Stimulated activated CD4-positive, alpha-beta T cell treated with anti-CD3 and anti-CD28 coated beads, Interleukin-15, amount 100 ng/mL, for 1 hour (primary cell): ENCODE measurements at places on chromosomes 7 and 10.

- DNase-seq: no peak
Observed at GRCh38 chr10:124640538-124641231, 103.5 kb downstream of the FAM53B start.

GRCh38 chr7:7653593-7654187 is 13.1 kb downstream of the UMAD1 start:
- no peak for DNase-seq

GRCh38 chr10:21161647-21162046 is 264.5 kb upstream of the NEBL start:
- DNase-seq: no peak

- DNase-seq: peak; percentile 97
Observed at GRCh38 chr7:98106647-98107312, at the start of gene LMTK2. Gene LMTK2 (plus strand): TSS chr7:98106862. CDS start chr7:98107178, 316 bp downstream.

DNA sequence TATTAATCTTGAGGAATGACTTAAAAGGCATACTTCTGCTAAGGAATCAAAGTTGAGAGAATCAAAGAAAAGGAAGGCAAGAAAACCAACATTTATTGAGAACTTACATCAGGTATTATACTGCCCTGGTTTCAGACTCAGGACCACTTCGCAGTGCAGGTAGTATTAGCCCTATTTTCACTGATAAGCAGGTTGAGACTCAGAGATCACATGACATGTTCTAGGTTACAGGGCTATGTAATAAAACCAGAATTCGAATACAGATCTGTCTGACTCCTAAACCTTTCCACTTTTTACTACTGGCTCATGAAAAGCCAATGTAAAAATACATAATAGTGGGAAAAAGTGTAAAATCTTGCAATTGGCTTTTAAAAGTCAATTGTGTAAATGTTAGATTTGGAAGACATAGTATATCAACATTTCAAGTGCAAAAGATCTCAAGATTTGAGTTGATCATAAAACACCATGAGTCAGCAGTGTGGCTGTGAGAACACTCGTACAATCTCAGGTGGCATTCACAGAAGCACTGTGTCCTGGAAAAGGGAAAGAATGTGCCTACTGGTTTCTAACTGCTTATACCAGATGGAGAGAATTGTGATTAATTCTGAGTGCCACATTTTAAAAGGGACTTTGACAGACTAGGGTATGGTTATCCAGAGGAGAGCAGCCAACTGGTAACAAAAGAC is 195.8 kb upstream of the MKLN1 start:
- no peak for DNase-seq

GRCh38 chr7:74405899-74406512 is 47.7 kb upstream of the GTF2IRD1 start:
- no peak for DNase-seq

- no peak for DNase-seq
Observed at GRCh38 chr7:128270826-128271272, 29.8 kb downstream of the LEP start.

DNA sequence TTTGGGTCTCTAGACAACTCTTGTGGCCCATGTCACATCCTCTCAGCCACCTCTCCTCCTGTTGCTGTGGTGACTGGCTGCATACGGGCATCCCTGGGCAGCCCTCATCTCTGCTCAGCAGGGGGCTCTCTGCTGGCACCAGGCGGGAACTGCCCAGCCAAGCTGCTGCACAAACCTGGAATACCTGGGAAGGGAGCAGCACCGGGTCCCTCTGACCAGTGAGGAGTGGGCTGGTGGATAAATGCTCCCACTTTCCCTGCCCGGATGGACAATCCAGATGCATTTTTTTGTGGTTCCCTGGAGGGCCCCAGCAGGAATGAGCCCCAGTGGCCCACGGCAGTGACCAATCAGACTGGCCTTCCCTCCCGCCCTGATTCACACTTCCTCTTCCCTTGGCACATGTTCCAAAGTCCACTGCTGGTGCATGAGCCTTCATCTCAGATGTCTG is 21.9 kb downstream of the GRID1 start:
- DNase-seq: no peak

- no peak for DNase-seq
Observed at GRCh38 chr10:103476046-103476768, 2.8 kb downstream of the CALHM3 start.

- no peak for DNase-seq
Observed at GRCh38 chr10:116765648-116766081, 23.3 kb upstream of the HSPA12A start.

DNA sequence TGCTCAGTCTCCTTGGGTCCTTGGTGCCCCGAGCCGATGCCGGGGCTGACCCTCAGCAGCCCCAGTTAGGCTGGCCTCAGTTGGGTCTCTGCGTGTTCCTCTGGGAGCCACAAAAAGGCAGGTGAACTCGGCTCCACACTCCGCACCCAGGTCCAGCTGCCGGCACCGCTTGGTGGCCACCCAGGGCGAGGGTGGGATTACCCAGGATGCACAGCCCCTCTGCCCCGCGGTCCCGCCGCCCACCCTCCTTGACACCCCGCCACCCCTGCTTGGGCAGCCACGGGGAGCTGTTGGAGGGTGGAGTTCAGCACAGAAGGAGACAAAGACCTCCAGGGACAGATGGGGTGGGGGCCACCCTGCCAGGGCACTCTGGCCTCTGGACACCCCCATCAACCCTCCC is 17.7 kb downstream of the VENTX start:
- no peak for DNase-seq

DNA sequence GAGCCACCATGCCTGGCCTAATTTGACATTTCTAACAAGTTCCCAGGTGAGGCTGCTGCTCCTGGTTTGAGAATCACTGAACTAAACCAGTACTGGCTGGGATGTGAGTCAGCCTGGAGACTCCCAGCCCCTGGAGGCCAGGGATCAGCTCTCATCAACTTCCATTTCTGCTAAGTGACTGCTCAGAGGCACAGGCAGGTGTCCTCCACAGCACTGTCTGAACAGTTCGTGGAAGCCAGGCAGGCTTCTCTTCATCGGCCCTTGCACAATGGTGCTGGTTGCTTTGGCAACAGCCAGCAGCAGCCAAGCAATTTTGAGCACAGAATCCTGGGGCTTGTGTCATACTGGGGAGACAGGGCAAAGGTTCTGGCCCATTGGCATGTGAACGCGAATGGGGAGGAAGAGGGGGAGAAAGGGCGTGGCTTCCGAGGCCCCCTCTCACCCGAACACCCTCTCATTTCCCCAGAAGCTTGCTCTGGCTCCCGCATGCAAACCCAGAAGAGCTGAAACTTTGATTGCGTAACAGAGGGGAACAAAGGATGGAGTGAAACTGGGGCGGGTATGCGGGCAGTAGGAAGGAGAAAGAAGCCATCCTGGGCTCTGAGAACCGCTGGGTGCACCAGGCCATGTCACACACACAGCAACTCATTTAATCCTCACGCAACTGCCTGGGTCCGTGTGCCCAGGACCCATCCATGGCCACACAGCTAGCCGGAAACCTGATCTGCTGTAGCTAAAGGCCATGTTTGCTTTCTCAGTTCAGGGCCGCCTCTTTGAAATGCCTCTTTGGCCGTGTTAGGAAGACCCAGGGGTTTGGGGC is 9.0 kb upstream of the POR start:
- no peak for DNase-seq

GRCh38 chr10:21171197-21171935 is 274.3 kb upstream of the NEBL start:
- DNase-seq: no peak

DNA sequence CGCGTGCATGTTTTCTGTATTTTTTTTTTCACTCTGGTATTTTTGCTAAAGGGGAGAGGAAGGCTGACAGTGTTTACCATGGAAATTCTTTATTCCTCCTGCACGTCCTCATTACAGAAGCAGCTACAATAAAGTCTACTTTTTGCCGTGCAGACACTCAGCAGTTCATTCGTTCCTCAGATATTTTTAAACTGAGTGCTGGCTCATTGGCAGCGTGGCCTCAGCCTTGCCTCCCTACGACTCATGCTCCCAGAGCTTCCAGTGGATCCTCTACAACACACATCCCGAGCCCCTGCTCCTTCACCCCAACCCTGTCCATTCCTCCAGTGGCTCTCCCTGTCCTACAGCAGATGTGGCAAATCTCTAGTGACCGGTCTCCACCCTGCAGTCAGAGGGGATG is 239.2 kb upstream of the ZMIZ1 start:
- DNase-seq: no peak

GRCh38 chr10:124649214-124649613 is 95.0 kb downstream of the FAM53B start:
- no peak for DNase-seq

DNA sequence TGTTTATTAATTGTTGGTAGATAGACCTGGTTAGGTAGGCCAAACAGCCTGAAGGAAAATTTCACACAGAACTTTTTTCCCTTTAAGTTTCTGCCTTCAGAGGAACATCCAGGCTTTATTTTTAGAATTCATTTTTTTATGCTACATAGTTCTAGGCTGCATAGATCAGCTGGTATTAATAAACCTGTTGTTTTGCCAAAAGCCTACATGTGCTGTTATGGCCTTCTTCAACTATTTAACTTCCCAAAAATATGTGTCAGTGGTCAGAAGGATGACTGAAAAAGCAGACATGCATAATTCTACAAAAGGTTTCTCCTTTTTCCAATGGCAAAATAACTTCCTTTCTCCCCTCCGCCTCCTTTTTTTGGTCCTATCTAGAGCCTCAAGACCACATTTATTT is 303.0 kb upstream of the DKK1 start:
- no peak for DNase-seq

DNA sequence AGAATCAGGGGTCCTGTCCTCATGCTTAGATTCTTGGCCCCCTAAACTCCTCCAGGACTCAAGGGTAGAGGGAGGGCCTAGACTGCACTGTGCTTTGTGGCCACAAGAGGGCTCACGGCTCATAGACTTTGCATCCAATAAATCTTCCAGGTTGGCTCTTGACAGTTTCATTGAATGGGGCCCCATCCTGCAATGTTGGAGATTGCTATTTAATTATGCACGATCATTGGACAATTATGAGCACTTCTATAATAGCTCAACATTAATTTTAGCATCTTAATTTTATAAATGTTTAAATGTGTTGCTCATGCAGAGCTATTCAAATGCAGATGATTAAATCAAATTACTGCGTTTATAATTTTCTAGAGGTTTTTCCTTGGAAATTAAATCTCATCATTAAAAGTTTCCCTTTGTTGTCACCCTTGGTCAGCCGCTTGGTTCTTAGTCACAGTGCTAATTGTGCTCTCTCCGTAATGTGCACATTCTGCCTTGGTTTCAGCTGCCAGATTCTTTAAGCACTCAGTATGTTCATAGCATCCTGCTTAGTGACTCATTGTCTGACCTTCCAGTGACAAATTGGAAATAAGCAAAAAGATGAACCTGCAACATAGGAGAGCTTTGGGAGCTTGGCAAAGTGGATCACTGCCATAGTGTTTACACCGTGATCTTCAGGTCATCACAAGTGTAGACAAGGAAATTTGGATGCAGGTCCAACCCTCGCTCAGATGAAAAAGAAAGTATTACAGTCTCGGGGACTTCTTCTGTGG is 33.4 kb upstream of the PLPP4 start:
- DNase-seq: no peak

DNA sequence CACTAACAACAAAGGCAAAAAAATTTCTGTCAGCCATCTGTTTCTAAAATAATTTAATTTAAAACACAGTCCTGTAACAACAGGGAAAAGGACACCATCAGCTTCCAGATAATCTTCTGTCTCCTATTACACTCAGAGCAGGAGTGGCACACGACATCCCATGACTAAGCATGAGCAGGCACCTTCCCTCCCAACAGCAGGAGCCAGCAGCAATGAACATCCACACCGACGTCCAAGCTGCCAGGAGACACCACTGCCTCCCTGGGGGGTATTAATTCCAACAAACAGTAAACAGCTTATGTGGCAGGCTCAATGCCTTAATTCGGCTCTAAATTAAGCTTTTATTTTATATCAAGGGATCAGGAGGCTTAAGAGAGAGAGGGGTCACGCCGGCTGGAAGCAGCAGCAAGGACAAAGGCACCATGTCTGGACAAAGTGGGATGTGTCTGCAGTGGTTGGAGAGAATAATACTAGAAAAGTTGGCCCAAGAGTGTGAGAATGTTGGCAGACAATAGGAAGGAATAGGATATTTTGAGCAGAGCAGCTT is 45.7 kb downstream of the KIAA1549 start:
- no peak for DNase-seq

DNA sequence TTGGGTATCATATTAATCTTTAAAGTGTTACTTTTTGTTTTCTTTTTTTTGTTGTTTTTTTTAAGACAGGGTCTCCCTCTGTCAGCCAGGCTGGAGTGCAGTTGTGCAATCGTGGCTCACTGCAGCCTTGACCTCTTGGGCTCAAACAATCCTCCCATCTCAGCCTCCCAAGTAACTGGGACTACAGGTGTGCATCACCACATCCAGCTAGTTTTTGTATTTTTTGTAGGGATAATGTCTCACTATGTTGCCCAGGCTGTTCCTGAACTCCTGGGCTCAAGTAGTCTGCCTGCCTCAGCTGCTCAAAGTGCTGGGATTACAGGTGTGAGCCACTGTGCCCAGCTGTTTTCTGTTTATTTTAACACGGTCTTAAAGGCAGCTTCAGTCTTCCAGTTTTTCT is 23.3 kb downstream of the KMT2E start:
- no peak for DNase-seq

GRCh38 chr7:3154881-3155494 is 111.3 kb upstream of the CARD11 start:
- peak; percentile 6 for DNase-seq

- no peak for DNase-seq
Observed at GRCh38 chr7:55170335-55171069, 151.7 kb downstream of the EGFR start.

GRCh38 chr7:158754746-158755444 is 50.3 kb upstream of the NCAPG2 start:
- no peak for DNase-seq

DNA sequence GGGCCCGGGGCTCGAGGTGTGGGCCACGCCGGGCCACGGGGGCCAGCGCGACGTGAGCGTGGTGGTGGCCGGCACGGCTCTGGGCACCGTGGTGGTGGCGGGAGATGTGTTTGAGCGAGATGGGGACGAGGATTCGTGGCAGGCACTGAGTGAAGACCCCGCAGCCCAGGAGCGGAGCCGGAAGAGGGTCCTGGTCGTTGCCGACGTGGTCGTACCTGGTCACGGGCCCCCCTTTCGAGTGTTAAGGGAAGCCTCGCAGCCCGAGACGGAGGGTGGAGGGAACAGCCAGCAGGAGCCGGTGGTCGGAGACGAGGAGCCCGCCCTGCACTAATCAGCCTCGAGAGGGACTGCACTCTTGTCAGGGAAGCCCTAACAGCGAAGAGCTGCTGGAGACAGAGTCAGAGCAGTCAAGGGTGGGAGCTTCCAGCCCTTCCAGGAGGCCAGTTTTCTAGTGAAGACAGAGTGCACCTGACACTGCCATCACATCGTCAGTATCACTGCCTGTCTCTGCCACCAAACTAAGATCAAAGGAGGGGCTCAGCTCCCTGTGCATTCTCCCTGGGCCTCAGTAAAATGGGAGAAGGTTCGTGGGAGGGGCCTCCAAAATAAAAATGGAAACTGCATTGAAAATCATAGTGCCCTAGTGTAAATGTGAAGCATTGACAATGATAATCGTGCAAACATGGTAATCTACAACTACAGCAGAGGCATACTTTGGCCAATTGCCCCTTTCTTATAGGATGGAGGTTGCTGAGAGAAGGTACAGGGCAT is 1.3 kb downstream of the MBLAC1 start:
- DNase-seq: peak; percentile 2
